ENCODE measurements at places on chromosomes 7 and 10. TPM values are rescaled to one million over a fixed set of nuclear protein-coding genes. Genes with fewer than 3 reads are reported as not detected.

TRPV6 gene
- 0.63 TPM for total RNA-seq

COL1A2 gene
- total RNA-seq: not detected

- H3K4me1 ChIP-seq: no peaks in the 10 kb centered on the region
- H3K27ac ChIP-seq: no peak overlapping the region
- H3K4me3 ChIP-seq: no peak overlapping the region
- DNase-seq: no peak
These were observed 70.6 kb downstream of the MCMBP start for GRCh38 chr10:119801998-119802538.

DNA sequence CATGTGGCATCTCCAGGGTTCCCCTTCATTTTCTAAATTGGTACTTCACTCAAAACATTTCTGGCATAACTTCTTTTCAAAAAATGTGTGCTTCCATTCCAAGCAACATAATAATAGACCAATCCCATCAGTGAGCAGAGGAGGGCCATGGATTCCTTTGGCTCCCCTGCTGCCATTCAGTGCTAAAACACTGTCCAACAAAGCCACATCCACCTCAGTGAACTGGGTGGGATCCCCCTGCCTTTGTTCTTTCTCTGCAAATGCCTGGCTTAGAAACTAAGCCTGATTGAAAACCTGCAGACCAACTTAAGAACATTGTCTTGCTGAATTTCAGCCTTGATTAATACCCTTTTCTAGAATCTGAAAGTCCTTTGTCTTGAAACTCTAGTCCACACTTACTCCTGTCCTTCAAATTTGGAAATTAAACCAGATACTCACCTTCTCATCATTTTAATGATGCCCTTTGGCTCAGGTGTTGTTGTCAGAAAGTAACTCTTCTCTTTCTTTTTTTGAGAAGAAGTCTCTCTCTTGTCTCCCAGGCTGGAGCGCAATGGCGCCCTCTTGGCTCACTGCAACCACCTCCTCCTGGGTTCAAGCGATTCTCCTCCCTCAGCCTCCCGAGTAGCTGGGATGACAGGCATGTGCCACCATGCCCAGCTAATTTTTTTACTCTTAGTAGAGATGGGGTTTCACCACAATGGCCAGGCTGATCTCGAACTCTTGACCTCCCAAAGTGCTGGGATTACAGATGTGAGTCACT, 132.3 kb downstream of the PLXNA4 start:
- DNase-seq: no peak
- no peaks in the 10 kb centered on the region for H3K4me1 ChIP-seq
- H3K4me3 ChIP-seq: no peak overlapping the region
- no peaks in the 10 kb centered on the region for H3K27me3 ChIP-seq

GRCh38 chr7:137142376-137142775, 201.2 kb downstream of the PTN start:
- DNase-seq: peak; percentile 90
- H3K27me3 ChIP-seq: no peaks in the 10 kb centered on the region
- H3K36me3 ChIP-seq: no peaks in the 10 kb centered on the region
- H3K27ac ChIP-seq: peak overlapping the region; percentile 90

All from PC-3 (cell line).